ENCODE measurements at places on chromosomes 2 and 18. TPM values are rescaled to one million over a fixed set of nuclear protein-coding genes. Genes with fewer than 3 reads are reported as not detected.

- no peak for DNase-seq
These were observed 11.5 kb upstream of the EIF2AK3 start for GRCh38 chr2:88638743-88639142.

DNA sequence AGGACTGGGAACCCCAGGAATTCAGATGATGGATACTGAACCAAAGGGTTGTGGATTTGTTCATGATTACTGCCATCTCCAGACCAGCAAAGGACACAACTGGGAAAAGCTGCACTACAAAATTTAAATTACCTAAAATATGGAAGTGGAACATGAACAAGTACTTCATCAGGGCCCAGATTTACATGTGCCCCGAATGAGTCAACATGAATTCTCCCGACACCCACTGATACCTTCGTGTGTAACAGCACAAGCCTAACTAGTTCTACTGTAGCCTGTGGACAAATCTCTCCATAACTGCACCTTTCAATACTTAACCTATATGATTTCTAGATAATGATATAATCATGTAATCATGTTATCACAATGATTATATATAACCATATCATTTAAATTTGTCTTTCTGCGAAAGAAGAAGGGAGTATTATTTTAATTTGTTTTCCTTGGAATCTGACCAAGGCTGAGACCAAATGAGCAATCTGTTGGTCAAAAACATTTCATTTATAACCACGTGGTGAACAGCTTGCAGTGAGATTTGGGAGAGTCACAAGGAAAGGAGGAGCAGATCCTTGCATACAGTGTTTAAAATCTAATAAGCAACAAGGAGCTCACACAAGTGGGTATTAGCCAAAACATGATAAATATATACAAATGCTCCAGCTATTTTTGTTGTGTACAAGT, 70.5 kb downstream of the CACNB4 start:
- DNase-seq: no peak

- no peak for DNase-seq
These were observed 55.2 kb upstream of the TRIB2 start for GRCh38 chr2:12661489-12661888.

DNA sequence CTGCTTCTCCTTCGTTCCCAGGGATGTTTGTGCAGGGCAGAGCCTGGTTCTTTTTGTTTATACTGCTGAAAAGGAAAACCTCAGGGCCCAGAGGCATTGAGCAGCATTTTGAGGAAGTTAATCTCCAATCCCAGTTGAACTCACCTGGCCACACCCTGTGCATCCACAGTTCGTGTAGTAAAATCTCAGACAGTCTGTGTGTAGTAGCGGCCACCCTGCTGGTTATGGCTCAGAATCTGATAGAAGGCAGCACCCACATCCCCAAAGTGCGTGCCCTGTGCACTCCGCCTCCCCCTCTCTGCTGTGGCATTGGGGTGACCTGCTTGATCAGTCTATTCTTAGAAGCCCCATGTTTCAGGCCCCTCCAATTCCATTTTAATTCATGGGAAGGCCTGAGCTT, 10.9 kb downstream of the TRIB2 start:
- DNase-seq: no peak

The CD8B gene
- not detected for polyA plus RNA-seq

DNA sequence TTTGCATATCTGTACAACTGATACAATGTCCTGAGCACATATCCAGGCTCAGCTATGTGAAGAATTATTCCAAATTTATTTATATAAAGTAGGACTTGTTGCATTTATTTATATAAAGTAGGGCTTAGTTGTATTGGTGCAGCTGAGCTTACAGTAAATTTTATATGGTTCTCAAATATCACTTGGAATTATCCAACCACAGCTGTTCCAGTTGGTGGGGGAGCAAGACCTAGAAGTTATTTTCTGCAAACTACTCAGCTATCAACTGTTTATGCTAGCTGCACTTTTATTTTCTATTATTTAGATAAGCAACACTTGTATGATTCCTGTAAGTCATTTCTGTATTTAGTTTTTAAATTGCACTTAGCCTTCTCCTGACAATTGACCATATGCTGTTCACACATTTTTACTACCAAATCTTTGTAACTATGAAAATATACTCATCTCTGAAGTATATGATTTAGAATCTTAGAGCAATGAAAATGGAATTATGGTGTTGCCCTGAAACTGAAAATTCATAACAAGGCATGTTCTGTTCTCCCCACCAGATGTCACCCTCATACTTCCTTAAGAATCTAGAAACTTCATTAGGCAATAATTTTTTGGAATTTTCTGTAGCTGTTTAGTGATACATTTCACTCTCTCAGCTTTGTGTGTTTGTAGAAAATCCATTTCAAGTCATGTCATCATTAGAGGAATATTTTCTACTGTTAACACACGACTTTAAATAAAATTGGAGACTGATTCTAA, 157.0 kb upstream of the CBLN2 start:
- no peak for DNase-seq

DNA sequence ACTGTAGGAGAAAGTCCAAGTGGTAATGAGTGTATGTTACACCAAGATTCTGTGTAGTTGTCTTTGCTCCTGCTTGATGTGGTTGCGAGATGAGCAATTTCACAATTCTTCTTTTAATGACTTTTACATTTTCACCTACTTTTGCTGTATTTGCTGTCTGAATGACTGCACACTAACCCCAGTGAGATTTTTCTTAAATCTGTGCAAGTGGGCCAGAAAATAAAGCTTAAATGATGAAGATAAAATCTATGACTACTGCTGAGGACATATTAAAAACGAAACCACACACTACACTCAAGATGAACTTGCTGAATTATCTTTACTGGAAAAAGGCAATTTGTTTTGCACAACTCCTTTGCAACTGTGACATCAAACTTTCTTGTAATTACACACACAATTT, 4.1 kb downstream of the LDAH start:
- no peak for DNase-seq

GRCh38 chr2:74694281-74694680, 40.2 kb downstream of the SEMA4F start:
- peak; percentile 21 for DNase-seq

DNA sequence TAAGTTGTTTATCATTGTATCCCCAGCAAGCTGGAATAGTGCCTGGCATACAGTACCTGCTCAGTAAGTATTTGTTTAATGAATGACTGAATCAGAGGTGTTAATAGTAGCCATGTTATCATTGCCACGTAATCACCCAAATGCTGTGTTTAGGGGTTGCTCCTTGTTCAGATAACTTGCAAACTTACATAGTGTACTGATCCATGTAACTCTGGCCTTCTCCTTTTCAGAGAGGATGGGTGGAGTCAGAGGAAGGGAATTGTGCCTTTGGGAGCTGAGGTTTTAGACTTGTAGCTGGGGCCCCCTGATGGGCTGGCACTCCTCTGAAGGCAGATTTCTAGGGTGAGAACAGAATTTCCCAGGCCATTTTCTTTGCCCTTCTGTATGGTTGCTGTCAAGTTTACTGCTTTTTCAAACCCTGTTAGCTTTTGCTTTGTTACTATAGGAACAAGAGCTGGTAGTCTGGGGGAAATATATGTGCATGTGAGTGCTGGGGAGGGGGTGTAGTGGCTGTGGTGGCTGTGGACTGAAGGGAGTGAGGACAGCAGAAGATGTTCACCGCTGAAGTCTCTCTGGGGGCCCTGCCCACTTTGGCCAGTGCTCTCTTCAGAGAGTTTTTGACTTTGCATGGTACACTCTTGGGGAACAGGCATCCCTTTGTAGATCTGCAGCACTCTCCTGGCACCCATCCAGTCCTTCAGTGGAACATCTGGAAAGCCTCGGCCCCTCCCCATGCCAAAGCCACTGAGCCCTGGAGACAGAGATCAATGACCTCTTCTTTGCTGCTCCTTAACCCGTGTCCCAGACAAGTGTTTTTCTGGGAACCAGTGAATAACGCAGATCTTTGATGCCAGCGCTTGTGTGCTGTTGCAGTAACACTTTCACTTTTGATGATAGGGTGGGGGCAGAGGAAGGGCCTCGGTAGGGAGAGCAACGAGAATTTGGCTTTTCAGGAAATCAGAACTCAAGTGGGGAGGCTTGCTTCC, 209.0 kb downstream of the PRKCE start:
- peak; percentile 39 for DNase-seq

- peak; percentile 11 for DNase-seq
These were observed 18.8 kb upstream of the FN1 start for GRCh38 chr2:215454519-215455246.

The ANTXR1 gene
- polyA plus RNA-seq: not detected

The ATG16L1 gene
- polyA plus RNA-seq: 3.3 TPM

DNA sequence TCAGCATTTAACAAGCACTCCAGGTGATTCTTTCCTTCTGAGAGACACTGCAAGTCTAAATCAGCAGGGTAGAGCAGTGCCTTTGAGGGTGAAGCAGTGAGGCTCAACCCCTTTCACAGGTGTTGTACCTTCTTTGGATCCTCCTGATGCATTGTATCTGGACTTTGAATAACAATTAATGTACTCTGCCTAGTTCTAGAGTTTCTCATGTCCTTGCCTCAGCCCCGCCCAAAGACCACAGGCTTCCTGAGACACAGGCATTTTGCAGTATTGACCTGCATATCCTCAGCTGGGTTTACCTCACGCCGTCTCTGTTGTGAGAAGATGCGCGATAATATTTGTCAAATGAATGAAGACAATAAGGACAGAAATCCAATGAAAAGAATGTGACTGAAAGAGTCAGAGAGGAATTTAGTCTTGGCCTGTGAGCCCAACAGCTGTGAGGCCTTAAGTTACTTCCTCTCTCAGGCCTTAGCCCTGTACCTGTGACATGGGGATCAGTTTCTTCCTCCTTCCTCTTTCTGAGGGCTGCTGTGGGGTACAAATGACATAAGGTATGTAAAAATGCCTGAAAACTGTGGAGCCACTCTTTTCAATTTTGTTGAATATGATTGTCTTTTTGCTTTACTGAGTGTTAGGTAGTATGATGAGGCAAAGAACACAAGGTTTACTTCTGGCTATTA, 43.7 kb downstream of the WIPF1 start:
- peak; percentile 41 for DNase-seq

- DNase-seq: peak; percentile 50
These were observed 22.1 kb downstream of the IL1F10 start for GRCh38 chr2:113089916-113090315.

The ANKRD62 gene
- not detected for polyA plus RNA-seq

GRCh38 chr2:230140667-230141066, 71.9 kb upstream of the SLC16A14 start:
- DNase-seq: no peak

The GAD1 gene
- polyA plus RNA-seq: not detected

DNA sequence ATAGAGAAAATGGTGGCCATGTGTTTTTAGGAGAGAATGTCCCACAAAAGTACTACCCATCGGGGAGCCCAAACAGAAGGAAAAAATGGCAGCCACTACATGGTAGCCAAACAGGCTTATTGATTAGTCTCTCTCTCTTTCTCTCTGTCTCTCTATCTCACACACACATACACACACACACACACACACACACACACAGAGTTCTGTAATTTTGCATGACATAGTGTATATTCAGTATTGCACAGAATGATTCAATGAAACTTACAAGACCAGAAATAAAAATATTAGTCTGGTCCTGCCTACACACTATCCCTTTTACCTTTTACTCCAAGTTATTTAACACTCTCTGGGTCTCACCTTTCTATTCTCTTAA, 124.8 kb upstream of the SLC39A10 start:
- no peak for DNase-seq

GRCh38 chr2:176120364-176121189, 1.9 kb upstream of the HOXD9 start:
- no peak for DNase-seq

The SERPINB4 gene
- not detected for polyA plus RNA-seq

GRCh38 chr18:51425889-51426288, 228.4 kb upstream of the MEX3C start:
- no peak for DNase-seq

DNA sequence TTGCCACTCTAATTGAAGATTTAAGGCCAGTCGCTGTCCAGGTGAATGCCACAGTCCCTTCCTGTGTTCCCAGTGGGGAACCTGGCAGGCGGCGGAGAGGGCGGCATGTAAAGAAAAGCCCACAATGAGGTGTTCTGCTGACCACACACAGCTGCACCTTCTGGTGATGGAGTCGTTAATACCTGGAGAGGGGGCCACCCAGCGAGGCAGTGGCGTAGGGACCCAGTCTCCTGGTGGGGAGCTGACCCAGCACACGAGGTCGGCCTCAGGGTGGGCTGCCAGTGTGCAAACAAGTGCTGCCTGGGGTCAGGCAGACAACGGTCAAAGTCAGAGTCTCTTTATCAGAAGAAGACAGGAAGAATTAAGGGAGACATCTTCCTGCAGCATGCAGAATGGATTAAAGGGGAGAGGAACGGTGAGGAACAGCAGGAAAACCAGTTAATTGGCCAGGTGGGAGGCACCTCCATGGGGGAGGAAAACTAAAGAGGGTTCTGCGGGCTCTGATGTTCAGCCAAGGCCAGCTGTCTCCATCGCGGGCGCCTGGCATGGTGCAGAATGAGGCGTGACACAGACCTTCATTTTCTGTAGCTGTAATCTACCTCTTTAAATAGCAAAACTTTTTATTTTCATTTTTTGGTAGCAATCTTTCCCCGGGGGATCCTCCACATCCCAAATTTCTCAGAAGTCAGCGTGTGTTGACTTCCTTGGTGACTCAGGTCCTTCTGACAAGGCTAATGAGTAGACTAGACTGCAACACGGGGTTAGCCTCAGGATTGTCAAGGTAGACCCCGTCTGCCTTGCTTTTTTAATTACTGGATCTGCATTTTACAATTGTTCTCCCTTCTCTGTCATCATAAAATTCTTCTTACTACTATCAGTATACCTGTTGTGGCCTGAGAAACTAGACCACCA, 78.3 kb downstream of the SMAD7 start:
- peak; percentile 53 for DNase-seq

GRCh38 chr2:238822955-238823354, 24.9 kb upstream of the TWIST2 start:
- DNase-seq: no peak

DNA sequence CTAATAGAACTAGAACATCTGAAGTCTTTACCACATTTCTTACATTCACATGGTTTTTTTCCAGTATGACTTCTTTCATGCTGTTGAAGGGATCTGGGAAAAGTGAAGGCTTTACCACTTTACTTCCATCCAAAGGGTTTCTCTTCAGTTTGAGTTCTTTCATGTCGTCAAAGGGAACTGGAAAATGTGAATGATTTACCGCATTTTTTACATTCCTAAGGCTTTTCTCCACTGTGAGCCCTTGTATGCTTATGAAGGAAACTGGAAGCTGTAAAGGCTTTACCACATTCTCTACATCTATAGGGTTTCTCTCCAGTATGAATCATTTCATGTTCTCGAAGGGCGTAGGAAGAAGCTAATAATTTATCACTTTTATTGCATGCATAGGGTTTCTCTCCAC, 46.7 kb downstream of the NBEAL1 start:
- DNase-seq: no peak

Measured in CD14-positive monocyte (primary cell).